ENCODE measurements at places on chromosomes 1 and 21. TPM values are rescaled to one million over a fixed set of nuclear protein-coding genes. Genes with fewer than 3 reads are reported as not detected.

DNA sequence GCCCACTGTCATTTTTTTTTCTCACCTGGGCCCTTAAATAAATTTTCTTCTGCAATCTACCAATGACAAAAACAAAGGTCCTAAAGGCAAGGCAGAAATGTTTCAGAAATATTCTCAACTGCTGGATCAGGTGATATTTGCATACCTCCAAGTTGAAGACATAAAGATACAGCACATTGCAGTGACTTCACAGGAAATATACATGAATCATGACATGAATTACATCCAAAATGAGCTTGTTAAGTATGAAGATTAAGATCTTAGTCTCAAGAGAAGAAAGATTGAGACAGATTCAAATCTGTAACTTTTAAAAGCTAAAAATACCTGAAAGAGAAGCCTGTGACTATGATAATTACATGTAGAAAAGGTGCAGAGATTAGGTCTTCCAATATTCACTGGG lies 207.8 kb downstream of the SIPA1L2 start:
- DNase-seq, result no peak

DNA sequence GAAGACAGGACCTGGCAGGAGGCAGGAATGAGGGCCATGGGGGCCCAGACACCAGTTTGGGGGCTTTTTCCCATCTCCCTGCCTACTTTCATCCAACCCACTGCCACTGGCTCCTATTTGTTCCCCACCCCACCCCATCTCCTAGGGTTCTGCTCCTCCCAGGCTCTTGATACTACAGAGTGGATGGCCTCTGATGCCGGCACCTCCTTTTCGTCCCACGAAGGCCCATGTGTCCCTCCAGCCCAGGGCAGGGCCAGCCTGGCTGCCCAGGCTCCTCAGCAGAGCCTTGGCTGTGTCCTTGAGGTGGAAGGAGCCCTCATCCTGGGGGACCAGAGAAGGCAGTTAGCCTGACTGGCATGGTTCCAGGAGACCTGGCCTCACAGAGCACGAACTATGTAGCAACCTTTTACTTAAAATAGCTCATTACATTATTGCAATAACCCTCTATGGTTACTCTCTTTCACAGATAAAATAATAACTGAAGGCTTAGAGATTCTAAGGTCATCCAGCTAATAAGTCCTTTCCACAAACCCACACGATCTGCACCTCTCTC lies 3.5 kb downstream of the POMGNT1 start:
- no peak for DNase-seq

DNA sequence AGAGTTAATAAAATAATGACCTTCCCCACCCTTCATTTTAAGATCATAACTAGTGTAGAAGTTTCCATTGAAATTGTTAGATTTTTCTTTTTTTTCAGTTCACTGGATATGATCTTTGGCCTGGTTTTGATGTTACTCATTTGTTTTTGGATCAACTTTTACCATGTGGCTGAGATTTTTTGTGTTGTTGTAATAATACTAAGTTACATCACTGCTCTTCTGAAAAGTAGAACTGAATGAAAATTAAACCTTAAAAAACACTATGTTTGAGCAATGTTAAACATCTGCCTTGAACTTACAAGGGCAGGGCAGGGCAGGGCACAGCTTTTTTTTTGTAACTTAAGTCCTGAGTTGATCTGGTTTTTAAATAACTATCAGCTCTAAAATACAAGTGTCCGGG lies 204.8 kb upstream of the ADAMTS5 start:
- DNase-seq, result no peak

- DNase-seq, result peak; percentile 6
Measured at GRCh38 chr1:97137862-97138514, 416.4 kb downstream of the PTBP2 start.

TOR1AIP1 gene
- 88.6 TPM for total RNA-seq

GRCh38 chr1:172845371-172845770 lies 186.5 kb downstream of the FASLG start:
- peak; percentile 32 for DNase-seq

GRCh38 chr1:38221006-38221649 lies 174.5 kb upstream of the POU3F1 start:
- DNase-seq, result no peak

PLA2G2A gene
- not detected for total RNA-seq

DNA sequence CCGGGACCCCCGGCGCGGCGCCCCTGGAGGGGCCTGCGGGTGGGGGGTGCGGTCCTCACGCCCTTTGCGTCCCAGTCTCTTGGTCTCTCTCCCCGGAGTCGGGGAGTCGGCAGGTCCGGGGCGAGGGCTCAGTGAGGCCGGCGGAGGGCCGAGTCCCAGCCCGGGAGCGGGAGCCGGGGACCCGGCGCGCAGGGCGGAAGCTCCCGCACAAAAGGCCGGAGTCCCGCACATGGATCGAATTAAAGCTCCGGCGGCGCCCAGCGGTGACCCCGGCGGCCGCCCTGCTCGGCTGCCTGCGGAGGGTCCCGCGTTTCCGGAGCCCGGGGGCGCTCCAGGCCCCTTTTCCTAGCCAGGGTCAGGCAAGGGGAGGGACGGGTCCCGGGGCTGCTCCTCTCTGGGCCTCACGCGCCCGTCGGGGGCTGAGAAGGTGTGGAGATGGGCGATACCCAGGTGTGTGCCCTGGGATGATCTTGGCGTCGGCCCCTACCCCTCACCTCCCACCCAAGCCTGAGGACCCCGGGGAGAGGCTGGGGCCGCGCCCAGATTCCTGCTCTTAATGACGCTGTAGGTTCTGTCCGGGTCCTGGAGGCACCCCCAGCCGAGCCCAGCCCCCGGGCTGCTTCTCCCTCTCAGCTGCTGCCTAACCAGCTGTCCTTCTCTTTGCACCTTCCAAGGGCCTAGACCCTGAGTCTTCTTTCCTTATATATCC lies 512 bp downstream of the FBLIM1 start:
- no peak for DNase-seq

DNA sequence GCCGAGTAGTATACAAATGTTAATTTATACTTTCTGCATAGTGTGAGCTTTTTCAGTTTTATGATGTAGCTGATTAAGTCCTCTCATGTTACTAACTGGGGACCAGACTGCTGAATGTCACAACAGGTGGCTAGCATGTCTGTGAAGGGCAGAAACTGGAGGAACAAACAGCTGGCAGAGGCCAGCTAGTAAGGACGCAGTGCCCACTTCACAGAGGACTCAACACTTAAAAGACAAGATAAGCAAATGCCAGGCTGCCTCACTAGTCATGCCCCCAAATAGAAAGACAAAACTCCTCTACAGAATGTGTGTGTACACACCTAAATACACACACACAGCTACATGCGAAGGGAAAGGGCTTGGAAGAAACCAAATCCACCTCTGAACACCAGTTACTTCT lies 73.8 kb upstream of the ZNF678 start:
- no peak for DNase-seq

DNA sequence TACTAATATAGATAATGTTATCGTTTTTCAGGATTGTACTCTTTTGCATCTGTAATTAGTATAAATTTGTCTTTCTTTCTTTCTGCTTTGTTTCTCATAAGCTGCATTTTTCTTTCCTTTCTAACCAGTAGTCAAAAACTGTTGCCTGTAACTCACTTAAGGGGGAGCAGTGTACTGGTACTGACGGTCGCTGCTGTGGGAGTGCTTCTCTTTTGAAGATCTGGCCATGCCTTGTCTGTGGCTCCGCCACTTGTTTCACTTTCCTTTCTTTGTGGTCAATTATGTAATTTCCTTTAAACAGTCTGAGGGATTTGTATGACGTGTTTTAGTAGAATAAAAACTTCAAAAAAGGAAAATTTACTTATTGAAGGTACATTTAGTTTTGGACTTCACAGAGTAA lies 37.0 kb downstream of the MIA3 start:
- peak; percentile 87 for DNase-seq

DNA sequence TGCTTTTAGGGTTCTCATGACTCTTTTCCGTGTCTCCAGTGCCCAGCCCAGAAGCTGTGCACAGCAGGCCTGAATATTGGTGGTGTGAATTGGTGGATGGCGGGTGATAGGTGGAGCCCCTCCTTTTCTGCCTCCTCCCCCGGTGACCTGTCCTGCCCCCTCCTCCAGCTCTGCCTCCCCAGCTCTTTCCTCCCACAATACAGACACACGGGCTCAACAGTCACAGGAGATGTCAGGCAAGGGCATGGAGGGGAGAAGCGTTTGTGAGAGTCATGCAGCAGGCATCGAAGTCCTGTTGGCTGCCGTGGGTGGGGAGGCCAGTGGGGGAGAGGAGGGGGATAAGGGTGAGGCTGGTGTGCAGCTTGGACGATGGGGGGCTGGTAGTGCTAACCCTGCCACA lies 17.3 kb upstream of the TTC4 start:
- no peak for DNase-seq

DNA sequence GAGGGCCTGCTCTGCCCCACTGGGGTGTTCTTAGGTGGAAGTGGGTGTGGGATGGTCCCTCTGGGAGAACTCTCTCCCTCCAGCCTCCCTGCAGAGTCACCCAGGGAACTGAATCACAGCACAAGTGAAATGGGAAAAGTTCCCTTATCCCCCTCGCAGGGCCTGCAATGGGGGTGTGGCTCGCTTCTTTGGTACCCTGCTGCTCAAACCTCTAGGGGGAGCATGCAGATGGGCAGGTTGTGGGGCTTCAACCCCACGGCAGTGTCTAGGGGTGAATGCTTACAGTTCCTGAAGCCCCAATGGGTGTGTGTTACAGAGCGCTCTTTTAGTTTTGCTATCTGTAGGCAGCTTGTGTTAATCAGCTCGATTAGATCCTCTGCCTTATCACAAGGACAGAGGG lies 59.0 kb upstream of the TINAGL1 start:
- DNase-seq, result no peak

MEGF6 gene
- 188 TPM for total RNA-seq

GRCh38 chr1:6770751-6771440 lies 14.4 kb upstream of the CAMTA1 start:
- DNase-seq, result no peak

COL11A1 gene
- not detected for total RNA-seq

MCOLN3 gene
- 0.95 TPM for total RNA-seq

- peak; percentile 75 for DNase-seq
Measured at GRCh38 chr21:41878831-41879189, 334 bp downstream of the PRDM15 start.

- no peak for DNase-seq
Measured at GRCh38 chr1:82919837-82920236, 1079.1 kb downstream of the TTLL7 start.

GRCh38 chr1:26417111-26417759 lies 6.6 kb downstream of the LIN28A start:
- peak; percentile 57 for DNase-seq

DNA sequence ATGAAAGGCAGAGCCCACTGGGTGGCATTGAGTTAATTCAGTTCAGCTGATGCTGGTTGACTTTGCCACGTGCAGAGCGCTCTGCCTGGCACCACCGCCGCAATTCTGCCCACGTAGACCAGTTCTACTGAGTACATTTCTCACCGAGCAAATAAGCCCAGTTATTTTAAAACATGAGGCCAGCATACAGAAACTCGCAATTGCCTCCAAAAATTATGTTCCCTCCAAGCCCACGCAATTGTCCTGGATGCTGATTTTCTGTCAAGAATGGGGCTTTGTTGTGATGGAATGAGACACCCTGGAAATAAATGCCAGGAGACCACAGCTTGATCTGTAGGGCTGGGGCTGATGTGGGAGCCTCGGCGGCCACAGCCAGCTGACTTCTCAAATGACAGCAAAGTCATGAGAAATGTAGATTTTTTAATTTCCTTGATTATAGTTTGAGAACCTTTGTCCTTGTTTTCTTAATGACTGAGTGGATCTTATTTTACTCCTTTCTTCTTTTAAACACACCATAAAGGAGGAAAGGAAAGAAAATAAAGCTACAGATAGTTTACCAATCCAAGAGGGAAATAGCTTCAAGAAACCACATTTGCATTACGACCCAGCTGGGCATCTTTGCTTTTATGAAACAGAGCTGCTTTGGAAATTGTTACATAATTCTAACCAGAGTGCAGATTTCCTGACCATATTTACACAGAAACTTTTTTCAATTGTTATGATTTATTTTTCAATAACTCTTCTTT lies 11.6 kb upstream of the PARP1 start:
- DNase-seq, result no peak

HAO2 gene
- not detected for total RNA-seq

KRTAP21-2 gene
- not detected for total RNA-seq

- DNase-seq, result no peak
Measured at GRCh38 chr21:41011951-41012366, 156.0 kb upstream of the BACE2 start.

DNA sequence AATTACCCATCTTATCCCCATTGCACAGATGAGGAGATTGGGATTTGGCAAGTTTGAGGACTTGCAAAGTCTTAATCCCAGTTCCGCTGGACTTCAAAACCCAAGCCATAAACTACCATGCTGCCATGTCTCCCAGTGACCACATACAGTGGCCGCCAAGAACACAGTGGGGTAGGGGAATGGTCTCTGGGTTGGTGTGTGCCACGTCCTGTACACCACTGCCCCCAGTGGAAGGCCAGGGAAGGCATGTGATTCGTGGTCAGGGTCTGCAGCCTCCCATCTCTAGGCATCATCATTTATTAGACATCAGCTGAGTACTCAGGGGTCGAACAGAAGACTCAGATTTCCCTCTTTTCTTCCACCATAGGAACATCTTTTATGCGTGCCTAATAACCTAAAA lies 76.0 kb downstream of the MAN1C1 start:
- peak; percentile 29 for DNase-seq

LCE2C gene
- total RNA-seq, result not detected

- peak; percentile 67 for DNase-seq
Measured at GRCh38 chr1:108643492-108644335, 17.2 kb downstream of the HENMT1 start.

SIM2 gene
- total RNA-seq, result 0.20 TPM

- peak; percentile 14 for DNase-seq
Measured at GRCh38 chr1:166974647-166975345, 544 bp downstream of the ILDR2 start.

DNA sequence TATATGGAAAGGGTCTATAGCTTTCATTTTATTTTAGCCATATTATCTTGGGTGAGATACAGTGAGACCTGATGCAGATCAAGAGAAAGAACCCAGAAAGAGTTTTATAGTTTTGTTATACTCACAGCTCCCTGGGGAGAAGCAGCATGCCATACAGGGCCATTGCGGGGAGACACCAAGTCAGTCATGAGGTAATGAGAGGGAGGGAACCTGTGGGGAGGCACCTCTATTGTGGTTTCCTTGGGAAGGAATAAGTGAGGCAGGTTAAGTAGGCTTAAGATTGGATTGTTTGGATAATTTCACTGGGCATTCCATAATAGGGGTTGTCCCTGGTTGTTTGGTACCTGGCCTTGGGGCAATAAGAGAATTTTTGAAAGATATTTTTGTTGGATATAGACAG lies 19.7 kb downstream of the AXDND1 start:
- DNase-seq, result no peak

DNA sequence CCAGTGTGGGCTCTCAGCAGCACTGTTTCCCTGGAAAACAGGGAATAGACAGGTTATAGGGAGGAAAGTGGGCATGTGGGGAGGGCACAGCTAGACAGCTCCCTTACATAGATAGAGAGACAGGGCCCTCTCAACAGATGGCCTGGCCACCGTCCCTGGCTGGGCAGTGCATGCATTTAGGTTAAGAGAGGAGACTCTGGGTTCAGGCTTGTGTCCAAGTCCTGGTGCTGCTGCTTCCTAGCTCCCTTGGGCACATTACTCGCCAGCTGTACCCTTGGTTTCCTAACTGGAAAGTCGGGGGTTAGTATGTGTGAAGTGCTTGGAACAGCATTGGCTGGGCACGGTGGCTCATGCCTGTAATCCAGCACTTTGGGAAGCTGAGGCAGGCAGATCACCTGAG lies 9.1 kb downstream of the PLOD1 start:
- DNase-seq, result no peak

GRCh38 chr1:91900562-91900961 lies 14.6 kb upstream of the TGFBR3 start:
- DNase-seq, result no peak

- no peak for DNase-seq
Measured at GRCh38 chr1:68178821-68179490, 53.4 kb downstream of the WLS start.
